ENCODE measurements at places on chromosomes 5 and 9.

- DNase-seq, result no peak
Measured at GRCh38 chr9:95147452-95148207, 169.9 kb downstream of the FANCC start.

GRCh38 chr9:82457298-82457697 is 468.7 kb downstream of the SPATA31D1 start:
- DNase-seq, result no peak

GRCh38 chr9:96398582-96399324 is 15.2 kb upstream of the SLC35D2 start:
- no peak for DNase-seq

- no peak for DNase-seq
Measured at GRCh38 chr5:150511578-150512367, 3.8 kb downstream of the NDST1 start.

GRCh38 chr5:72021651-72022357 is 85.5 kb upstream of the MAP1B start:
- DNase-seq, result no peak

GRCh38 chr9:5428794-5429528 is 8.8 kb downstream of the PLGRKT start:
- no peak for DNase-seq

GRCh38 chr9:135978642-135979546 is 17.7 kb upstream of the UBAC1 start:
- DNase-seq, result no peak

DNA sequence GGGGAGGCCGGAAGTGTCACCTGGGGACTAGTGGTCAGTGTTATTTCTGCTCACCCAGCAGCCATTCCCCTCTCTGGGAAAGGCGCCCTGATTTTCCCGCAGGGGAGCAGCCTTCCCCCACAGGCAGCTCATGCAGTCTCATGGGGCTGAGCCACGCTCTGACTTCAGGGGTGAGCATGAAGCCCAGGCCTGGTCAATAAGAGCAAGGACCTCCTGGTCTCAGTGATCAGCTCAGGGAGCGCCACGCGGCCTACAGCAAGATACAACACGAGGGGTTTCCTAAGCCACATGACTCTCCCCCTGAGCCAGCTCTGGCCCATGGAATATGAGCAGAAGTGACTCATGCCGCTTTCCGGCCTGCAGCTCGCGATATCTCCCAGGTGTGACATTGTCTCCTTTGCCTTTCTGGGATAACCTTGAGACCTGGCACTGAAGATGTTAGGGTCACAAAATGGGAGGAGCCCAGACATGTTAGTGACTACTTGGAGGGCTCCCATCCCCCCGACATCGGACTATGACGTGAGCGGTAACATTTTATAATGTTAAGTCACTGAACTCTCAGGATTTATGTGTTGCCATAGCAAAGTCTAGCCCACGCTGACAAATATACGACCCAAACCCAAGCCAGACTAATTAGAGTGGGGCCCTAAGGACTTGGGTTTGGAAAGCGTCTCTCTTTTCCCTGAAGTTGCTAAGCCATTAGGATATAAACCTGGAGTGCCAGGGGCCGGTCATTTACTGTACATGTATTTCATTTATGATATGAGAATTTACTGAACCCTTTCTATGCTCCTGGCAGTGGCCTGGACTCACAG is 46.5 kb upstream of the GFPT2 start:
- DNase-seq, result no peak

All from 8988T (cell line).